ENCODE measurements at places on chromosomes 1 and 21. TPM values are rescaled to one million over a fixed set of nuclear protein-coding genes. Genes with fewer than 3 reads are reported as not detected.
A peak's percentile ranks its signal among the peaks of the same experiment; 100 is the strongest.

The KRTAP13-2 gene
- not detected for total RNA-seq

The APOBEC4 gene
- total RNA-seq: not detected

The LCE1E gene
- total RNA-seq: 4.3 TPM

GRCh38 chr1:157758018-157758417 is 18.9 kb downstream of the FCRL2 start:
- no peak for DNase-seq

DNA sequence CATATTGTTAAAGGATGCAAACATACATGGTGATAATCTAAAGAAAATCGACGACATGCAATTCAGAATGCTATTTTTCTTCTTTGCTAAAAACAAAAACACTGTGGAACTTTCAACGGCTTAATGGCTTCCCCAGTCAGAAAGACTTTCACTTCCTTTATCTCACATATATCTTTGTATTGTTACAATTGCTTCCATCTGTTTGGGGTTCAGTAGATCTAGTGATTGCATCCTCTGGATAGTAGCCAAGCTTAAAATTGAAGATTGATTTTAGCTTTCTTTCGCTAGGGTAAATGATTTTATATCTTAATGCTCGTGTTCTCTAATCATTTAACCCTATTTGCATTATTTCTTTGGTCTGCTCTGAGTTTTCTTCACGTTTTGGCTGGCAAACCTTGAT is 31.8 kb upstream of the ADAMTS1 start:
- DNase-seq: no peak

DNA sequence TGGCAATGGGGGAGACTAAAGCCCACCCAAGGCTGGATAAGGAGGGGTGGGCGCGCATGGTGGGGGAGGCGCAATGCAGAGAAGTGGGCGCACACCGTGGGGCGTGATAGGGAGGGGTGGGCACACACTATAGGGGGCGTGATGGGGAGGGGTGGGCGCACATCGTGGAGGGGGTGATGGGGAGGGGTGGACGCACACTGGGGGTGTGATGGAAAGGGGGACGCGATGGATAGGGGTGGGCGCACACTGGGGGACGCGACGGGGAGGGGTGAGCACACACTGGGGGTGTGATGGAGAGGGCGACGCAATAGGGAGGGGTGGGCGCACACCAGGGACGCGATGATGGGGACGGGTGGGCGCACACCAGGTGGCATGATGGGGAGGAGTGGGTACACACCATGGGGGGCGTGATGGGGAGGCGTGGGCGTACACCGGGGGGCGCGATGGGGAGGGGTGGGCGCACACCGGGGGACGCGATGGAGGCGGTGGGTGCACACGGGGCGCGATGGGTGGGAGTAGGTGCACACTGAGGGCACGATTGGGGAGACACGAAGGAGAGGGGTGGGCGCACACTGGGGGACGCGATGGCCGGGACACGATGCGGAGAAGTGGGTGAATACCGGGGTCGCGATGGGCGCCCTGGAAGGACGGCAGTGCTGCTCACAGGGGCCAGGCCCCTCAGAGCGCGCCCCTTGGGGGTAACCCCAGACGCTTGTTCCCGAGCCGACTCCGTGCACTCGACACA is 929 bp downstream of the SUMO3 start:
- DNase-seq: no peak

GRCh38 chr1:70264839-70265238 is 43.7 kb downstream of the SRSF11 start:
- no peak for DNase-seq

- DNase-seq: no peak
Observed at GRCh38 chr1:114395863-114396262, 115.1 kb downstream of the TRIM33 start.

GRCh38 chr1:113242481-113242880 is 147.8 kb upstream of the MAGI3 start:
- DNase-seq: no peak

GRCh38 chr1:204958317-204959307 is 84.4 kb upstream of the CNTN2 start:
- no peak for DNase-seq

DNA sequence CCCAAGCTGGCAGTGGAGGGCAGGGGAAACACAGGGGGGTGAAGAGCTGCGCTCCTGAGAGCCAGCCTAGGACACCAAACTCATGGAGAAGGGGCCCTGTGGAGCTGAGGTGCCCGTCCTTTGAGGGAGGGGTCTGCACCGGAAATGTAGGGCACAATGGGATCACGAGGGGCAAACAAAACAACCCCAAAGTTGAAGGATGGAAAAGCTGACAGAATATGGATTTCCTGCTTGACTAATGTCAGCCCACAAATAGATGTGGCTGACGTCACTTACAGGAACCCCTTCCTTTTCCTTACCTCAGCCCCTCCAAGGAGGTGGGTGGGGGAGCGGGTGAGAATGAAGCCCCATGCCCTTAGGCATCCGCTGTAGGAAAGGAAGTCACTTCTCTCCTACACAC is 110.9 kb downstream of the KCNN3 start:
- no peak for DNase-seq

DNA sequence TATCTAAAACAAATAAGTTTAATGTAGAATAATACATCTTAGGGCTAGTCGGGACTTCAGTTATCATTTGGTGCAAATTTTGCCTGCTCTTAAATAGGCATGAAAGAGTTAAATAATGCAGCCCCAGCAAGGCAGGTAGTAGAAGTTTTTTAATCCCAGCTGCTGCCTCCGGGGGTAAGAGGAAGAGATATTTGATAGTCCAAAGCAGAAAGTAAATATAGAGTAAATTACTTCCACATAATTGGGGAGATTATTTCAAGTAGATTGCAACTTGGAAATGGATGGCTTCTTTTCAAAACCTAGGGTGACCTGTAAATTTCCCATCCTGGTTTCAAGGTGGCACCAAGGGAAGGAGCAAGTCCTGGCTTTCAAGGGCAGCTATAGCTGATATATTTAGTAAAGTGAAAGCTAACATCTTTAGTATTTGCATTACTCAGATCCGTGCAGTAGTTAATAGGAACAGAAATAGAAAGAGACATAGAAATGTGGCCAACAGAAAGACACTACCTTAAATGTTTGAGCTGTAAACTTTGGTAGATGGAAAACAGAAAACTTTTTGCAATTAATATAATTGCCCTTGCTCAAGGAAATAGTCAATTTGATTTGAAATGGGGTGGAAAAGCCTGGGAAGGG is 109.1 kb downstream of the LMO4 start:
- no peak for DNase-seq

DNA sequence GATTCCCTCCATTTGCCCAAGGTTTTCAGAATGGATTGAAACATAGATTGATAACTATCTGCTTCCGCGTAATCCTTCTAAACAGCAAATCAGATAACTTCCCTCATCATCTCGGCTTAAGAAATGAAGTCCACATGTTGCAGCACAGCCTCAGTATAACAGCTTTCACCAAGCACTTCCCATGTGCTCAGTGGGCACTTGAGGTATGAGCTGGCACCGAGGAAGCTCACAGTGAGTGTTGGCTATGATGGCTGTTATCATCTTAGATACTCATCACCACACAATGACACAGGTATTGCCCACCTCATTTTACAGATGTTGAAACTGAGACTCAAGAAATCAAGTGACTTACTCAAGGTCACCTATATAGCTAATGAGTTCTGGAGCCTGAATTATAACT is 43.2 kb downstream of the RCSD1 start:
- no peak for DNase-seq

GRCh38 chr1:1666526-1666925 is 7.7 kb upstream of the CDK11B start:
- DNase-seq: no peak

- no peak for DNase-seq
Observed at GRCh38 chr1:7444363-7444762, 326.7 kb upstream of the VAMP3 start.

- DNase-seq: no peak
Observed at GRCh38 chr1:166988974-166989515, at the start of gene MAEL. Gene MAEL, plus strand, starts transcription at chr1:166989280. Its CDS starts 73 bp downstream, at chr1:166989353.

GRCh38 chr21:37455504-37455911 is 88.9 kb downstream of the DYRK1A start:
- no peak for DNase-seq

DNA sequence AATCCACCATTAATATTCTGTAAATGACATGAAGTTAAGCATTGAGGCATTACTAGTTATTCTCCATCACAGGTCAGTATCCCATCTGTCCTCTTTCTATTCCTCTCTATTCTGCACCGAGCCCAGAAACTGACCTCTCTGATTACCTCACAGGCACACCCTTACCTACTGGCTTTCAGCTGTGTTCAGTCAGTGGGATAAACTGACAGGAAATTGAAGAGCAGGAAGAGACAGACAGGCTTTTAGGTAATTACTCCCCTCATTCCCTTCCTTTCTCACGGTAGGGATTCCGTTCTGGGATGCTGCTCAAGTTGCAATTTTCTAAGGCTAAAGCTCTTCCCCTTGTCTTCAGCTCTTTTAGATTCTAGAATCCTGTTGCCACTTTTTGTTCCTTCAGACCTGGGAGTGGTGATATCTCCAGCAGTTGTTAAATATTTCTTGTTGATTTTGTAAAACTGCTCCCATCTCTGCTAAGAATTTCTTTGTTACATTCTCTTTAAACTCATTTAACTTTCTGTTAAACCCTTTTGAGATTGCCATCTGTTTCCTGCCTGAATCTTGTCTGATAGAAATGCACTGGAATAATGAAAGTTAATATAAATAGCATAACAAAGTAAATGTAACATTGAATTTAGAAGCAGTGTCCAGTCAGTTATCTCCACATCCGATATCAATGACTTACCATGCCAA is 1063.4 kb downstream of the PLA2G4A start:
- no peak for DNase-seq

- no peak for DNase-seq
Observed at GRCh38 chr1:154716011-154716410, 108.0 kb upstream of the ADAR start.

GRCh38 chr1:226638001-226638601 is 89.5 kb downstream of the STUM start:
- no peak for DNase-seq

GRCh38 chr1:23100074-23100748 is 68.4 kb downstream of the LUZP1 start:
- DNase-seq: peak; percentile 97

DNA sequence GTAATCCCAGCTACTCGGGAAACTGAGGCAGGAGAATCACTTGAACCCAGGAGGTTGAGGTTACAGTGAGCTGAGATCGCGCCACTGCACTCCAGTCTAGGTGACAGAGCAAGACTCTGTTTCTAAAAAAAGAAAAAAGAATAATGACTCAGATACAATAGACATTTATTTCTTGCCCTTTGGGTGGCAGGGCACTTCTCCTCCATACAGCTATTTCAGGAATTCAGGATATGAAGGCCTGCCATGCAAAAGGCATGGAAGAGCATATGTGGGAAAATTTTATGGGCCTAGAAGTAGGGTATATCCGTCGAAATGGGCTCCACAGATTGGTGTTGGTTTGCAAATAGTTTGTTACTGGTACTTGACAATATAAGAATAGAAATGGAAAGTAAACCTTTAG is 20.2 kb upstream of the POGZ start:
- no peak for DNase-seq

- peak; percentile 43 for DNase-seq
Observed at GRCh38 chr1:23810818-23811540, 10.4 kb upstream of the GALE start.

DNA sequence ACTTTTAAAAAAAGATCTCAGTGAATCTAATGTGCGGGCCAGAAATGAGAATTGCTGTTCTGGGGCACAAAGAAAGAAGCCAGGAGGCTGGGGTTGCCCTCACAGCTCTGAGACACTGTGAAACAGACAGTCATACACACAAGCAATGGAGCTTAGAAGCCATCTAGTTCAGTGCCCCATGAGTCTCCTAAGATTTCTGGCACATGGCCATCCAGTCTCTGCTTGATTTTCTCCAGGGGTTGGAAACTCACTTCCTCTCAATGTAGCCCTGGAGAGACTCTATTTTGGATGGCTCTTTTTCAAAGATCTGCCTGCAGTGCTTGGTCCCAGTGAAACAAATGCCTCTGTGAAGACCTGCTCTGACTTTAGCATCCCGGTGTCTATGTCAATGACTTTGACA is 38.6 kb downstream of the KCNN3 start:
- DNase-seq: no peak

DNA sequence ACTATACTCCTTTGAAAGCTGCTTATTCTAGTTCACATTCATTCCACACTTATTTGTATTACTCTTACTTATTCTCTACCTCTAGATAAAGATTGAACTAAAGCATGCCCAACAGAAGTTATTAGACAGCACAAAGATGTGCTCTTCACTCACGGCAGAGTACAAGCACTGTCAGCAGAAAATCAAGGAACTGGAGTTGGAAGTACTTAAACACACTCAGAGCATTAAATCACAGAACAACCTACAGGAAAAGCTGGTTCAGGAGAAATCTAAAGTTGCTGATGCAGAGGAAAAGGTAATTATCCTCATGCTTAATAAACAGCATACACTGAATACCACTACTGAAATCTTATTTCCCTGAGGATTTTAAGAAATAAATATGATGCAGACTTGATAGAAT is 81.3 kb upstream of the PPIH start:
- no peak for DNase-seq

- no peak for DNase-seq
Observed at GRCh38 chr1:35702508-35702907, 16.2 kb downstream of the C1orf216 start.

- DNase-seq: no peak
Observed at GRCh38 chr1:188050250-188050649, 1221.5 kb downstream of the PLA2G4A start.

GRCh38 chr1:247829656-247830055 is 5.7 kb upstream of the OR14A16 start:
- DNase-seq: no peak
